ENCODE measurements at places on chromosomes 3 and 15. TPM values are rescaled to one million over a fixed set of nuclear protein-coding genes. Genes with fewer than 3 reads are reported as not detected.

Gene ISG20
- 32.2 TPM for total RNA-seq

Gene TRIM59
- total RNA-seq: 10.0 TPM

Gene CDCP1
- total RNA-seq: 8.1 TPM

Gene ERICH6
- not detected for total RNA-seq

Gene CACNA2D3
- total RNA-seq: 0.09 TPM

Gene TPRG1
- total RNA-seq: 0.14 TPM

Gene TYRO3
- total RNA-seq: 13.4 TPM

Gene IGSF11
- total RNA-seq: 4.3 TPM

Gene SEMA3G
- total RNA-seq: 0.04 TPM

Gene KIF23
- 79.8 TPM for total RNA-seq

Gene C3orf18
- 2.1 TPM for total RNA-seq

Gene CTDSPL
- total RNA-seq: 16.5 TPM

Gene KIF15
- 8.1 TPM for total RNA-seq

Gene KBTBD12
- not detected for total RNA-seq

Gene VILL
- 0.32 TPM for total RNA-seq

Gene SPPL2A
- 77.1 TPM for total RNA-seq

Gene SLC12A8
- 1.2 TPM for total RNA-seq

Gene PLCB2
- total RNA-seq: 0.77 TPM

Gene DNASE1L3
- total RNA-seq: not detected

Gene SPATA12
- total RNA-seq: 0.62 TPM

Gene TMEM212
- not detected for total RNA-seq

Gene GUCA1C
- total RNA-seq: not detected

Gene NME9
- not detected for total RNA-seq

Gene PRRT3
- 1.9 TPM for total RNA-seq

Gene ATXN7
- 6.2 TPM for total RNA-seq

Gene SAXO2
- total RNA-seq: 2.2 TPM

Gene SLC28A1
- not detected for total RNA-seq

Gene IFT57
- 38.8 TPM for total RNA-seq

Gene CHRM5
- not detected for total RNA-seq

Gene MESP2
- total RNA-seq: 0.42 TPM

Gene SAMMSON
- total RNA-seq: not detected

Gene ENTPD3
- total RNA-seq: not detected

Gene NMNAT3
- 1.7 TPM for total RNA-seq

Gene LNP1
- 0.67 TPM for total RNA-seq

Gene ARHGEF26
- total RNA-seq: 9.1 TPM

Gene GHSR
- not detected for total RNA-seq

Gene GCNT3
- 127 TPM for total RNA-seq

Gene EFHB
- total RNA-seq: 2.0 TPM

Gene HIGD2B
- total RNA-seq: not detected

Gene BNC1
- 0.72 TPM for total RNA-seq

Gene TAGLN3
- total RNA-seq: not detected

Gene GP9
- not detected for total RNA-seq

Gene DAZL
- total RNA-seq: not detected

Gene CLEC3B
- not detected for total RNA-seq

Gene CRYBG3
- 5.4 TPM for total RNA-seq

Data from A549 treated with Mapracorat at 1 μM for 4 hours (cell line).